ENCODE measurements at places on chromosomes 13 and 19. TPM values are rescaled to one million over a fixed set of nuclear protein-coding genes. Genes with fewer than 3 reads are reported as not detected.

The HSD11B1L gene
- total RNA-seq, result 12.1 TPM

The DBP gene
- 2.0 TPM for total RNA-seq

The PLK5 gene
- total RNA-seq, result not detected

The GNG8 gene
- not detected for total RNA-seq
